ENCODE measurements at places on chromosomes 1 and 21.

GRCh38 chr1:2400950-2401649 is 9.5 kb downstream of the RER1 start:
- DNase-seq = no peak

DNA sequence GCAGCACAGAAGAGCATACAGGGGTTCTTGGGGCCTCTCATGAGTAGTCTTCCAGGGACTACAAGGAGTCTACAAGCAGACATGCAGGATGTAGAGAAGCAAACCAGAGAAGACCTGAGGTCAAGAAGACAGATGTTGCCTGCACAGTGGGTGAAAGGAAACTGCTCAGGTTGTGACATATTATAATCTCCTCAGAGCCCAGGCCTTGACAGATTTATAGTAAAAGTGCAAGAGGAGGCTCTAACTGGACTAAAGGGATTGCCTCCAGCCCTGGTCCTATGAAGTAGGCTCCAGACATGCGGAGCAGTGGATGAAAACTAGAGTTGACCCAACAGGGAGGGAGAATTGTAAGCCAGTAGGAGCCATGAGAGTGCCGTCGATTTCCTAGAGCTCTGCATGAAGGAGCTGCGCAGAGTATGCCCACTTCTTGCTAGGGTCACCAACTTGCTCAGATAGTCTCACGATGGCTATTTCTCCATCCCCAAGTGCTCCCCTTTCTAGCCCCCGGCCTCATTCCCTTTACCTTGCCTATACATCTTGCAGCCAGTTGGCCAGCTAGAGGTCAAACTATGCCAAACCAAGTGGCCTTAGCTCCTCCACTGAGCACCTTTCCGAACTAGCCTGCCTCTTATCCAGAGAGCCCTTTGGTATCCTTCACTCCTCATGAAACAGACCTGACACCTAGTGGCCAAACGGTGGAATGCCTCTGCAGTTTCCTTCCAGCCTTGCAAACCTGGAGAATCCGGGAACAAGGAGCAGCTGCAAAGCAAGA is 36.2 kb upstream of the IPO9 start:
- peak; percentile 55 for DNase-seq

DNA sequence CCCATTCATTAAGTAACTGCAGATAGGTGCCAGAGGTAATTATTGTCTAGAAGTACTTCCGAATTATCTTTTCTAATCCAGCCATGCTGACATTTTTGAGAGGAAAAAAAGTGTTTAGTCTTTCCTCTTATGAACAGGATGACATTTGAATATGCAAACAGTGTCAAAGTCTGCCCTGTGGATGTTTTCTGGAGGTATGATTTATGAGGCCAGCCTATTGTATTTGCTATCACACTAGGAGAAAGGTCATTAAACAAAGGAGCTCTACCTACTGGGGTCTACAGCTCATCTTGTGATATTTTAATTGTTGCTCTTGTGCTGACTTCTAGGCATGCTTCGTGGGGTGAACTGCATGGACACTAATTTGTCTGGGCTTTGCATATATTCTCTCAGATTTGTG is 559.7 kb upstream of the CAMK1G start:
- DNase-seq = no peak

DNA sequence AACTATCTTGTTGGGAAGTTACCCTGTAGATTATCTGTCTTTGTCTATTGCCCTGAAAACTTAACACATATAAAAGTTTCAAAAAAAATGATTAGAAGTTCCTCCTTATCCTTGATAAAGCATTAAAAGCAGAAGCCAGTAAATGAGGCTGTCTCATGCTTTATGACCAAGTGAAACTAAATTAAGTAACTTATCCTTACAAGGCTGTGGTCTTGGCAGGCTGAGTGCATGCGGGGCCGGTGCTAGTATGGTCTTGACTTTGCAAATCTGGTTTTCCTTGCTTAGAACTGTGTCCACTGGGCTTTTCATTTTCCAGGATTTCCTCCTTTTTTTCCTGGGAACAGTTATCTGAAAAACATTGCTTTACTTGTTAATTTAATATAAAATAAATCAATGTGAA is 43.1 kb downstream of the PCNX2 start:
- DNase-seq = no peak

DNA sequence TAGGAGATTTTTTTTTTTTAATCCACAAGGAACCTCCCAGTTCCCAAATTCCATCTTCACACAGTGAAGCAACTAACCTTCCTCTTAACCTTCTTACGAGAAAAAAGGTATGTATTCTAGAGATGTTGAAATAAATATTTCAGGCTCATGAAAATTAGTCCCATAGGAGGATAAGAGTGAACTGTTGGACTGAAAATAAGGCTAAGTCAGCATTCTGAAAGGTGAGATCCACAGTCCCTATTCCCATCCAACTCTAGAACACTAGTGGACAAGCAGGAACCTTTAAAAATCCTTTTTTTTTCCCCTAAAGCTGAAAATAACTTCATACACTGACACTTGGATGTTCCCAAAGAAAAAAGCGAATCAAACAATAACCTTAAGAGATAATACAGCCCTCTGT is 44.4 kb downstream of the FAF1 start:
- no peak for DNase-seq

- DNase-seq = no peak
Measured at GRCh38 chr1:1058921-1059493, 15.1 kb downstream of the RNF223 start.

GRCh38 chr1:9784508-9785133 is 39.1 kb downstream of the CLSTN1 start:
- no peak for DNase-seq

Data from GM12891 (cell line).